ENCODE measurements at places on chromosomes 6 and 20. TPM values are rescaled to one million over a fixed set of nuclear protein-coding genes. Genes with fewer than 3 reads are reported as not detected.

Gene MED23
- 23.9 TPM for total RNA-seq

Gene TRAPPC3L
- total RNA-seq: not detected

Gene BANF2
- not detected for total RNA-seq

Gene SAPCD1
- total RNA-seq: 13.6 TPM

Gene SOX18
- total RNA-seq: not detected

Gene PLTP
- 8.6 TPM for total RNA-seq

Gene ELOVL4
- 1.7 TPM for total RNA-seq

Gene PRRT1
- total RNA-seq: 1.6 TPM

Gene STMND1
- total RNA-seq: not detected

Gene EPHA7
- not detected for total RNA-seq

Gene SYCP2L
- not detected for total RNA-seq

Gene SULF2
- total RNA-seq: 0.50 TPM

Gene EPM2A
- 9.1 TPM for total RNA-seq

Gene IL20RA
- total RNA-seq: not detected

Gene C6orf52
- total RNA-seq: 3.3 TPM

Gene TENT5A
- 1.2 TPM for total RNA-seq

Gene EFCAB8
- total RNA-seq: 0.89 TPM

Gene C20orf96
- 7.1 TPM for total RNA-seq

Gene UNC5CL
- total RNA-seq: 2.3 TPM

Gene CLIC5
- total RNA-seq: 1.1 TPM

Gene KLC4
- total RNA-seq: 11.5 TPM

Gene PMEPA1
- 2.0 TPM for total RNA-seq

Gene PXMP4
- 6.9 TPM for total RNA-seq

Gene WFDC5
- total RNA-seq: not detected

Gene PDYN
- total RNA-seq: not detected

Gene PPIL6
- total RNA-seq: 0.38 TPM

Gene ZNF76
- total RNA-seq: 34.4 TPM

Measured in activated CD8-positive, alpha-beta T cell treated with anti-CD3 and anti-CD28 coated beads for 36 hours (primary cell).